ENCODE measurements at places on chromosomes 12 and 14.

- peak; percentile 50 for DNase-seq
These were observed 38.9 kb downstream of the FOXN3 start for GRCh38 chr14:89378119-89378518.

GRCh38 chr14:66539034-66539433 lies 31.1 kb downstream of the GPHN start:
- no peak for DNase-seq

GRCh38 chr14:95471016-95471415 lies 45.4 kb downstream of the SYNE3 start:
- DNase-seq = no peak

DNA sequence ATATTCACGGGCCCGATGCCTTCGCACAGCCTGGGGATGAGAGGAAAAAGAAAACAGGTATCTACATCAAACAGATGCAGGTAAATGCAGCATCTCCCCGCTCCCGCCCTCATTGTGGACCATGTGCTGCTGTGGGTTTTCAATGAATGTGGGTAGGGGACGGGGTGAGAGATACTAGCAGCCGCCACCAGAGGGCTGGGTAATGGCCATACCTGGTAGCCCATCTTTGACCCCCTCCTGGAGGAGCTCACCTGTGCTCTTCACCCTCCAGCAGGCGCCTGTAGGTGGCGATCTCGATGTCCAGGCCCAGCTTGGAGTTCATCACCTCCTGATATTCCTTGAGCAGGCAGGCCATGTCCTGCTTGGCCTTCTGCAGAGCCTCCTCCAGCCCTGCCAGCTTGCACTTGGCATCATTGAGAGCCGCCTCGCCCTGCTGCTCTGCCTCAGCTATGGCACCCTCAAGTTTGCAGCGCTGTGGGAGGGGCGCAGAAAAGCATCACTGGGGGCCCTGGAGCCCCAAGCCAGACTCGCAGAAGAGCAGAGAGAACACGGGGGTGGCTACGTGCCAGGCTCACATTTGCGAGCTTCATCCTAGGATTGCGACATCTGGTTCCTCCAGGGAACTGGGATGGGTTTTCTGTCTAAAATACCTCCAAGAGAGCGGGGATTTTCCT lies 10.2 kb downstream of the KRT82 start:
- DNase-seq = peak; percentile 21

DNA sequence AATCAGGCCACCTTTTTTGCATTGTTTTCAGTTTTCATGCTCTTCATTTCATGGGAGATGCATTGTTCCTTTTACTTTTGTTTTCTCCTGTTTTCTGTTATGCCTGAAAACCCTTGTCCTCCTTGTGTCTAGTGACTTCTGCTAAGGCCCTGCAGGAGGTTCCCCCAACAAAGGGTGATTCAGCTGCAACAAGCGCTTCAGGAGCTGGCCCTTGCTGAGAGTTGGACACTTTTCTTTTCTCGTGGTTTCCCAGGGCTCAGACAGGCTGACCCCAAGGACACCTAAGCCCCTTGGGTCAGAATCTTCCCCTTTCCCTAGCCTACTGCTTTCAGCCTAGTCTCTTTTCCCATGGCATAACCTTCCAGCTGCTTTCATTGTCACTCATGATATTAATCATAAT lies 98.9 kb downstream of the PLXNC1 start:
- no peak for DNase-seq

DNA sequence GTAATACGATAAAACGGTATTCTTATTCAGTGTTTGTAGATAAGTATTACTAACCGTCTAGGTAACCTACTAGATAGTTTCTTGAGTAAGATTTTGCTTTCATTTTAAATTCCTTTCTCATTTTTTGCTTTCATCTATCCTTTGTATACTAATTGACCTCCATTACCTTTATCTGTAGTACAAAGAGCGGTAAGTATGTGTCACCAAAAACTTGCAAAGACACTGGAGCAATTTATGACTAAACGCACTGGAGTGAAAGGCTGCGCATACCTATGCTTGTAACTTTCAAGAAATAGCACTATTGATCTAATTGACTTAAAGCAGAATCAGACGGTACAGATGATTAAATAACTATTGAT lies 1.7 kb downstream of the ARHGAP5 start:
- peak; percentile 27 for DNase-seq

DNA sequence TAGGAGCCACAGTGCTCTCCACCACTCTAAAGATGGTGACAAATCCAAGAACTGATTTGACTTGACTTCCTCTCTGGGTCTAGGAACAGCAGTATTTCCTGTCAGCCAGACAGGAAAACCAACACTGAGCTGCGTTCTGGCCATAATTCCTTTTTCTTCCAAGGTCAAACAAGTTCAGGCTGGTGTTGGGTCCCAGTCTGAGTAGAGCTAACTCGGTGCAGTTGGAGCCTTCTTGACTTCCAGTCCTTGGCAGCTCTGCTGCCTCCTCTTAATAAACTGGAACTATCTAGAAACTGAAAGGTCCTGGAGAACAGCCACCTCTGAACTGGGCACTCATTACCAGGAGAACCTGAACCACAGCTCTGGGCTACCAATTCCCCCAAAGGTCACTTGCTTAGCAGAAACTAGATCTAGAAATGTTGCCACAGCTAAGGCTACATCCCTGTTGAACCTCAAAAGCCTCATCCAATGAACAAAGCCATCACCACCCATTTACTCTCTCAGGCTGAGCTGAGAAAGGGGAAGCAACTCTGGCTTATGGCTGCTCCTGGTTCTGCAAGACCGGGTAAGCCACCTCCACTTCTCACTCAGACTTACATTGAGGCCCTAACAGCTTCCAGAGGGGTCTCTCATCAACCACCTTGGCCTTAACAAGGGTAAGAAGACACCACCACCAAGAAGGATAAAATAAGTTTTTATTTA lies 27.7 kb downstream of the MAX start:
- DNase-seq = no peak

DNA sequence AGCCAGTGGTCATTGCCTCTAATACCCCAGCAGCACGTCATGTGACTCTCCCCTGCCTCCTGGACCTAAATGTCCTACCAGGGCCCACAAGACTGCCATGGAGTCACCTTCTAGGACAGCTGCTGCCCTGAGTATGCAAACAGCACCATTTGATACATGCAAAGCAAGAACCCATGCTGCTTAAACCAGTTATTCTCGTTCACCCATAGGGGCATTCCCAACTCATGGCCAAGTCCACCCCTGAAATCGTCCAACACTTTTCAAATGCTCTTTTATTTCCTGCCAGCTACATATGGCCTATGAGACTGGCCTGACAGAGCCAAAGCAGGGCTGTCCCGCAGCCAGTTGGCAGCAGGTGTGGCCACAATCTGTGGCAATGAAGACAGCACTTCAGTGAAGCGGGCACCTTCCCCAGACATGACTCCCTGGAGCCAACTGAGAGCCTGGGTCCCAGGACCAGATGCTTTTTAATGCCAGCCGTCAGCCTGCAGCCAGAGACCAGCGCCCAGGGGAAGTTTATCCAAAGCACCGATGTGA lies 99.9 kb downstream of the BCAT1 start:
- no peak for DNase-seq

- no peak for DNase-seq
These were observed 789 bp upstream of the VWF start for GRCh38 chr12:6125310-6125608.

DNA sequence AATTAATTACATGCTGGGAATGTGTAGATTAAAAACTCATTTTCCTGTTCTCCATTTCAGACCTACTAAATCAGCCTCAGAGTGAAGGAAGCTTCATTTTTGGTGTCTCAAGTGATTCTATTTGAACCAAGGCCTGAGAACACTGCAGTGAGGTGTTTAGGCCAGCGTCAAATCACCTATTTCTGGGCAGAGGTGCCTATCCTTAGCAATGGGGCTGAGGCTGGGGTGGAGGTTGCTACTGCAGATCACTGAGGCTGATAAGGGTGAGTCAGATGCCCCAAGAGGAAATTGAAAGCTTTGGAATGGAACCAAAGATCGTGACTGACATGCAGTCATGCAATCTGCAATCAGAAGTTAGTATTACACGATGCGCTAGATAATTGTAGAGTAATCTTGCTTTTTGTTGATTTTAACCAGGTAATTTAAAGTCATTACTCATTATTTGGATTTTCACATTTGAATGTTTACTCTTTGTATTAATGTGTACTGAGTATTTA lies 4.4 kb downstream of the TXNRD1 start:
- DNase-seq = peak; percentile 79

DNA sequence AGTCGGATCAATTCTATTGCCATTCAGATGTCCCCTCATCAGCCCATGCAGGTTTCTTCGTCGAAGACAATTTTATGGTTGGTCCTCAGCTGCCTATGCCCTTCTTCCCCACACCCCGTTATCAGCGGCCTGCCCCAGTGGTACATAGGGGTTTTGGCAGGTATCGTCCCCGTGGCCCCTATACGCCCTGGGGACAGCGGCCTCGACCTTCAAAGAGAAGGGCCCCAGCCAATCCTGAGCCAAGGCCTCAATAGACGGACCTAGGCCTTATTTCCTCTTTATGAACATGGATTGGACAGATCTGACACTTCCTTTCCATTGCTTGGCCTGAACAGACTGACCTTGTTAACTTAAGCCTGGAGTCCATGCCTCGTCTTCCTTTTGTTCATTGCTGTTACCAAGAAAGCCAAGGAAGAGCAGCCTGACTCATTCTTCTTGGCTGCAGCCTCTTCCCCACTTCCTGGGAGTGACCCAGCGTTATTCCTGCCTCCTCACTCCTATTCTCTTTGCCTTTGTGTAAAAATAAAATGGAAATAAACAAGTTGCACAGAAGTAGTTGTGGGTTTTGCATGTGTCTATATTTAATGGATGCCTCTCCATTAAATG lies 156.5 kb upstream of the AMIGO2 start:
- no peak for DNase-seq

DNA sequence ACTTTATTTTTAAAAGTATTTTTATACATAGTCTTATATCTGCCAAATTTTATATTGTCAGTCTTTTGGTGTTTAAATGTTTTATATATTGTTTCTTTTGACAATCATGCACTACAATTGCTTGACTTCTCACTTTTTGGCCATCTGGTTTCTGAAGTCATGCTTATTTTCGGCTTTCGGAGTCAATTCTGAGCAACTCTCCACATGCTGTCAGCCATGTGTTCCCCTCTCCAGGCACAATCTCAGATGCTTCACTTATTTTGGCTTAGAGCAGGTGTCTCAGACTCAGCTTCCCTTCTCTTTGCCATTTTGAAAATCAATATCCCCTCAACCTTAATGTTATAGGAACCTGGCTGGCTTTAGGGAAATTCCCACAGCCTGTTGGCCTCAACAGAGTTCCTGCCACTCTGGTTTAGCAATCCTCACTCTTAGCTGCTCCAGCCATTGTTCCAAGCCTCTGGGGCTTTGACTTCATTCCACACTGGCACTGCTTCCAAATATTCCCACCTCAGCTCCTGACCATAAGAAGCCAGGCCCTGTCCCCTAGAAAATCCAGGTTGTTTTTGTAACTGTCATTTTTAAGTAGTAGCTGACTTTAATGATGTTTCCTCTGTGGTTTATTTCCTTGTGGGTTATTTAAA lies 125.5 kb upstream of the FAR2 start:
- no peak for DNase-seq

GRCh38 chr12:8123124-8123912 lies at the start of gene CLEC4A:
CLEC4A (plus strand) TSS chr12:8123617; CDS start chr12:8123879, 262 bp downstream.
- no peak for DNase-seq

- no peak for DNase-seq
These were observed 819.0 kb downstream of the NRXN3 start for GRCh38 chr14:78989221-78989620.

Measured in stimulated activated CD4-positive, alpha-beta T cell treated with anti-CD3 and anti-CD28 coated beads, Interleukin-15, amount 100 ng/mL, for 24 hours (primary cell).